ENCODE measurements at places on chromosomes 12 and 14.

- DNase-seq = no peak
Observed at GRCh38 chr14:98623788-98624415, 648.1 kb downstream of the BCL11B start.

DNA sequence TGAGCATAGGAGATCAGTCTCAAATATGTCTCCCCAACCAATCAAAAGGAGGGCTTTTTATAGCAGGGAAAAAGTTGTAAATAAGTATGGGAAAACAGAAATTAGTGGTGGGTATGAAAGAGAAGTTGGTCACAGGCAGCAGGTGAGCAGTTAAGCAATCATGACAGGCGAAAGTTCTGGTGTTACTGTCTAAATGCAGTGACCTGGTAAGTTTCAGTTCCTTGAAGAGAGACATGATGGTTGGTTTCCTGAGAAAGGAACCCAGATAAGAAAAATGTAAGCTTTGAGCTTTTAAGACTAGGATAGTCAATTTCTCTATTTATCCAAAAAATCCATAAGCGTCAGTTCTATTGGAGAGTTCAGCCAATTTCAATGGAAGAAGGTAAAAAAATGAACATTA is 466.2 kb upstream of the FLRT2 start:
- no peak for DNase-seq

DNA sequence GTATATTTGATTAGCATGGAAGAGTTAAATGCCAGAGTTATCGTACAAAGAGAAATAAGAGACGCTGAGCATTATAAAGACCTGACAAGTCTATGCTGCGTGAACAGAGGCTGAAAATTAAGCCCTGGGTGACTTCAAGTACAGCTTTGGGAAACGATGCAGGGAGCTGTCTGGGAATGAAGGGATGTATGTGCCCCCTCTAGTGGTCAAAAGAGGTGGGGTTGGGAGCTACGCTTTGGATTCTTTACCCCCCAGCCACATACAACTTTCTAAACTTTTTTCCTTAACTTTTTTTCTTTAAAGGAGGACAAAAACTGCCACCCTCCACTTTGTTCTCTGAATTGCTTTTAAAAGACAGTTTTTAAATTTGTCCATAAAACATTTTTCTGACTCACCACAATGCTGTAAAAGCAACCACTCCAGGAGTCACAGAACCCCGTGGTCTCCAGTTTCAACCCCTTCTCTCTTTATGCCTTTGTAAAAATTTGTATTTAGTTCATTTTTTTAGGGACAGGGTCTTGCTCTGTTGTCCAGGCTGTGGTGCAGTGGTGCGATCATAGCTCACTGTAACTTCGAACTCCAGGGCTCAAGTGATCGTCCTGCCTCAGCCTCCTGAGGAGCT is 59.4 kb downstream of the ZNF664 start:
- DNase-seq = peak; percentile 57

DNA sequence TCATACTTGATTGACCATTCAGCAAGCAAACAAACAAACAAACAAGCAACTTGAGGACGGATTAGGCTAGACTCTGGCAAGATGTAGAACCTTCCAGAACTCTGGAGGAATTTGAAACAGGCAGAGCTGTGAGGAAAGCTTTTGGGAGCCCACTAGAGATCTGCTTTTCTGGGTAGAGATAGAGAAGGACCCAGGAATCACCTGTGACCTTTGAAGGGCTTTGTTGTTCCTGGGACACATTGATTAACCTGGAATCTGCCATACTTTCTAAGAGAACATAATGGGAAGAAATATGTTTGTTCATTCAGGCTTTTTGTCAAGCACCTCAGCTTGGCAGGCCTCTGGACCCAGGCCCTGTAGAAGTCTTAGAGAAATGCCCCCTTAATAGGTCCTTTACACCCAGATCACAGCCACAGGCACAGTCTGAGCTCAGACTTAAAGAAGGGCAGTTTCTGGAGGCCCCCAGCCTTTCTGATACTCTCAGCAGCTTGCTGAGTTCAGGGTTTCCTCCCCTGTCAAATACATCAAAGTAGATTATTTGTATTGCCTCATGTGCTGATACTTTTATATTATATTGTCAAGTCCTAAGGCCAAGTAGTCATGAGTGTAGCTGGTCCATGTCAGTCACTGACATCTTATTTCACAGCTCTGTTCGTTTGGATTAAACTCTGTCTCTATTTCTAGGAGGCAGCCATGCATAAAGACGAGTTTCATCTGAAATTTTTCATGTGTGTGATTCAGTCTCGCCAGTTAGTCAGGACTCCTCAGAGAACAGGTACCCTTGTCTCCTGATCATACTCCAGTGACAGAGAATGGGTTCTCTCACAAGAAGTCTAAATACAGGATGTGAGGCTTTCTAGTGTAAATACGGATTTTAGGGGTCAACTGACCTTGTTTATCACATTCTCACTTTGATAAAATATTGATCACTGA is 1.1 kb upstream of the SENP1 start:
- no peak for DNase-seq

GRCh38 chr12:100229876-100230275 is 29.3 kb downstream of the ACTR6 start:
- DNase-seq = no peak

- DNase-seq = no peak
Observed at GRCh38 chr12:71007781-71008404, 87.4 kb upstream of the PTPRR start.

DNA sequence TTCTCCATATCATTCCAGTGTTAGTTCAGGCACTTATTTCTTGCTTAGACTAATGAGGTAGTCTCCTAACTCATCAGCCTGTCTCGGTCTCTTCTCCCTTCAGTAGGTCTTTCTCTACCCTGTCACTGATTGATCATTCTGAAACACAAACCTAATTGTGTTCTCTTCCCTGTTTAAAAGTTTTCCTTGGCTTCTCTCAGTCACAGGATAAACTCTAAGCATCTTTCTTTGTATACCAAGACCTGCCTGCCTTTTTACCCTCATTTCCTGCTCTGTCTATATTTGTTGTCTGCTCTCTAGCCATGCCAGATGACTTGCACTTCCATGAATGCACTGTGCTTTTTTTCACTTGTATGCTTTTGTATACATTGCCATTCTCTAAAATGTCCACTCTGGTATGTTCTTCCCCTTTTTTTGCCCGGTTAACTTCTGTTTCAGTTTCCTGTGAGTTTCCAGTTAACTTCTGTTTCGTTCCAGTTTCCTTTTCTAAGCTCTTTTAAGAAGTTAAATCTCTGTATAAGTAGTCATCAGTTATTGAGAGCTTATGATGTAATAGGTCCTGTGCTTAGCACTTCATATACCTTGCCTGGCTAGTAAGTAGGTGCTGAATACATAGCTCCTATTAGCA is 12.8 kb downstream of the DIP2B start:
- DNase-seq = no peak

DNA sequence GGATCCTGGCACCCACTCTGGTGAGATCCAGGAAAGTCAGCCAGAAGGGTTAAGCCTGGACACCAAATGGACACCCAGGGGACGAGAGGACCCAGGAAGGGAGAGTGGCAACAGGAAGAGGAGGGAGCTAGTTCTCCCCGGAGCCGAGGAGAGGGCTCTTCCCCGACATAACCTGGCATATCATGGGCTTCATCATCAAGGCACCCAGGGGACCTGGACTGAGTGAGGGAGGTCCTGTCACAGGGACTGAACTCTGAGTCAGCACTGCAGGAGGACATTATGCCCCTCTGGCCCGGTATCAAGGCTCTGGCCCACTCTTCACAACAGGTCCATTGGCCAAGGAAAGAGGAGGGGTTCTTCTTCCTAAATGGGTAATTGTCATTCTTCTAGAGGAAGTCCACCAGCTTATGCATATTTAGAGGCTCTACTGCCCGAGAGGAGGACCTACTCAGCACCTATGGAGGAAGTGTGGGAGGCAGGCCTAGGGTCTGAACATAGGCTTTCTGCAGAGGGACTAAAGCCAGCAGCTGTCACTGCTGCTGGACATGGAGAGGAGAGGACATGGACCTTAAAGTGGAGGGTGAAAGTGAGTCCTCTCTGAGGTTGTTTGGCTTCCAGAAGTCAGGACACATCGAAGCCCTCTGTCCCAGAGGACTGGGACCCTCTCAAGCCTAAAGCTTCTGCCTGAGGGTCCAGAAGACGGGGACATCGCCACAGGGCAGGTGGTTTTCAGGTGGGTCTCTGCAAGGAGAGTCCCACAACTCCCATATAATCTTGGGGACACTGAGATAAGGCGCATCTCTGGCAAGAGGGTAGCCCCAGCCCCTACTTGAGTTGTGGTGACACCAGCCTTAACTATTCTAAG is 18.6 kb downstream of the ISCA2 start:
- DNase-seq = no peak

GRCh38 chr12:39685854-39686657 is 66.5 kb upstream of the ABCD2 start:
- no peak for DNase-seq

DNA sequence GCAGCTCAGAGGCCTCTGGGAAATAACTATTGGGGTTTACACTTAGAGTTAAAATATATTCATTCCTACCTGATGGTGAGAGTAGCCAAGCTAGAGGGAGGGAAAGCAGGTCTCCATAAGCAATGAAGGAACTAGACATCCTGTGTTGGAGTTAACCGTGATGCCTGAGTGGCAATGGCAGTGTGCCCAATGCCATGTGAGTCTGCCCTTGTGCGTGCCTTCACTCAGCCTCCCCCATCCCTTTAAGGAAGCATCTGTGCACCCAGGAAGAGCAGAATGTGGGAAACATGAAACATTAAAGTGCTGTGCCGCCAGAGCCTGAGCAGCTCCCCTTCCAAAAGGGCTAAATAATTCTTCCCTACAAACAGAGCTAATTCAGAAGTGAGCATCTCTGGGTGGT is 76.3 kb downstream of the COX16 start:
- DNase-seq = no peak

GRCh38 chr12:24072302-24072701 is 122.8 kb upstream of the SOX5 start:
- DNase-seq = no peak

- no peak for DNase-seq
Observed at GRCh38 chr12:75137896-75138295, 71.7 kb downstream of the KCNC2 start.

GRCh38 chr12:89817501-89818226 is 109.0 kb upstream of the ATP2B1 start:
- no peak for DNase-seq

DNA sequence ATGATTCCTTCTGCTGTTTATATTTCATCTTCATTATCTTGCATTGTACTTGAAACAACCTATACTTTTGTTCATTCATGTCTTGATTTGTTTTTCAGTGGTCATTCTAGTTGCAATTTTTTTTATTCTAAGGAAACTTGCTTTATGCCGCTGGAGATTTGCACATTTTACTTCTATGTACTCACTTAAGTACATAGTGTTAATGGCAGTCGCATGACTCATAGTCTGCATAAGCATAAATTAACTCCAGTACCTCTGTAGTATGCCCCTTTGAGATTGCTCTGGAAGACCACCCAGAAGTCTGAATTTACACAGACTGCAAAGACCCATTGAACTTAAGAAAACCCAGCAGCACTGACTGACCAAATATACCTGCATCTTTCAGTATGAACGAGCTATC is 77.0 kb downstream of the MSRB3 start:
- no peak for DNase-seq

DNA sequence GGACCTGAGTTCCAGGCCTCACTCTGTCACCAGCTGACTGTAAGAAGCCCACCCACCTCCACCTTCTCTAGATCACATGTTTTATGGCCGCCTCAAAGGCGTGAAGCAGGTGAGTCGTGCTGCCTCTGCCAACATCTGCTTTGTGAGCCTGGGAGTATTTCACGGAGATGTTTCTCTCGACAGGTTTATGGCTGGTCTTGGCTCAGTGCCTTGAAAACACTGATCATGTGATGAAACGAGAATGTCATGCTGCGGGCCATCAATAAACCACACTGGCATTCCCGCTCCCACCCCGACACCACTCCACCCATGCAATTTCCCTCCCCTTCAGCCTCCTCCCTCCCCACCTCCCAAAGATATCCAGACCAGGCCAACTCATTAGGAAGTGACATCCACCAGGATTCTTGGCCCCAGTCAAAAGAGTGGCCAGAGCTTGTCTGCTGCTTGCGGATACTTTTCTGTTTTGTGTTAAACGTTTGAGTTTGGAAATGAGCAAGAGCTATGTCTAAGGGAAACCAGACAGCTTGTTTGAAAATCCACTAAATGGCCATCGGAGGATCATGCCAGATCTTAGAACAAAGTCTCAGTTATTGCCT is 53.8 kb upstream of the NTF3 start:
- no peak for DNase-seq

DNA sequence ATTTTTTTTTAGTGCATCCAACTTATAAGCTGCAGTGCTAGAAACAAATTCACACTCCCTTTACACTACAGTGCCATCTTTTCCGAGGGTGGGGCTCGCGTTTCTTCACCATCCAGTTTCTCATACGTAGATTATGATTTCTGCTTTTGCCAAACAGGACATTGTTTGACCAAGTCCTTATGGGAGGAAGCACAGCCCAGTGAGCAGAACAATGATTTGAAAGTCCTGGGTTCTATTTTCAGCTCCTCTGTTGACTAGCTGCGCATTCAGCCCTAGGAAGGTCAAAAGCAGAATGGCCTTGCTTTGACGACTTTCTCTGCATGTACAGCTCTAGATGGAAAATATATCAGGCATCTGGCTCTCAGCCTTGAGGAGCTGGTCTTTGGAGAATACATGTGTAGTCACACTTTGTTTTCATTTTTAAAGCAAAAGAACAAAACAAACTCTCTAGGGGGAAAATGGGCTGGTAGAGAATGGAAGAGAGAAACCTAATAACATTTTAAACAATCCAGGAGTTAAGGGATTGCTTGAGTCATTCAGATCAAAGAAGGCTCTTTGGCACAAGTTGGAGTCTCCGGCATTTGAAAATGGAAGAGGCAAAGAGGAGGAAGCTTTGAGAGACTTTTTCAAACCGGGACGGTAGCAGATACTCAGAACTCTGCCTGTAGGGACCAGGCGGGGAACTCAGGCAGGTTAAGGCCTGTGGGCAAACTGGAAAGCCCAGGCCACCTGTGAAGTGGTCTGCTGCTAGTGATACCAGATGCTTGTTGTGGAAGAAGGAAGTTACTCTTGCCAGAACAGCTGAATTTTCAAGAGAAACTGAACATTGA is 257.3 kb upstream of the PLEKHG7 start:
- DNase-seq = no peak

DNA sequence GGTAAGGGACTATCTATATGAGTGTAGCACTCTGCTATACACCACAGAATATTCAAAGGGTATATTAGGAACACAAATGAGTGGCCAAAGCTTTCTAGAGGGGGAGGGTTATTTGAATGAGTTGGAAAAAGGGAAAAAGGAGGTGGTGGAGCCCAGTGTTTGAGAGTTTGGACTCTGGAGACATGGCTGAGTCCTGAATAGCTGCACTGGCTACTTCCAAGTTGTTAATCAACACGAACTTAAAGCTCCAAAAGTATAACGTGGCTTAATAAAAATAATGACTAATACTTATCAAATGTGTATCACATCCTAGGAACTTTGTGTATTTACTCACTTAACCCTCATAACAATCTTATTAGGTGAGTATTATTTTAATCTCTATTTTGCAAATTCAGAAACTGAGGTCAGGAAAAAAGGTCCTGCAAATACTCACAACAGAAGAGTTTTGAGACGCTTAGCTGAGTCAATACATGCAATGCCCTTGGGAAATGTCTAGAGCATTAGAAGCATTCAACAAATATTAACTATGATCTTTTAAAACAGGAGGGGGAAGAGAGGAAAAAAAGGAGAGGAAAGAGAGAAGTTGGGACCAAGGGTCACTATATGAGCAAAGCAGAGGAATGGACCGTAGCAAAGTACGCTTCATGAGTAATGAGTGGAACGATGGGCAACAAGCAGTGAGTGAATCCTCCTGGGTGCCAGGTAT is 189.5 kb upstream of the HMGA2 start:
- DNase-seq = no peak

Measured in neural crest cell (in vitro differentiated cells).